ENCODE measurements at places on chromosomes 11 and 22. TPM values are rescaled to one million over a fixed set of nuclear protein-coding genes. Genes with fewer than 3 reads are reported as not detected.

The SF3A1 gene
- total RNA-seq, result 52.3 TPM

DNA sequence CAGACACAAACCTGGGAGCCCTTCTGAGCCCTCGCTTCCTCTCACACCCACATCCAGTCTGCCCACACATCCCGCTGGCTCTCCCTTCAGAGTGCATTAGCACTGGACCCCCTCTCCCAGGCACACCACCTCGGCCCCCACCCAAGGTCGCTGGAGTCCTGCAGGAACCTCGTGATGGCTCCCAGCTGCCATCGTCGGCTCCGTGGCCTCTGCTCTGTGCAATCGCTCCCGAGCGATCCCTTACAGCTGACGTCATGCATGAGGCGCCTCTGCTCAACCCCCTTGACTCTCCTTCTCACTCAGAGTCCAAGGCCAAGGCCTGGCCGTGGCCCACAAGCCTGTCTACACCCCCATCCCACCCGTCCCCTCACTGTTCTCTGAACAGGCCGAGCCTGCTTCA lies 183.9 kb downstream of the EFCAB6 start:
- H3K27me3 ChIP-seq, result no peaks in the 10 kb centered on the region
- DNase-seq, result no peak
- H3K4me3 ChIP-seq, result no peak overlapping the region
- H3K27ac ChIP-seq, result no peak overlapping the region
- no peaks in the 10 kb centered on the region for H3K4me1 ChIP-seq

- H3K27ac ChIP-seq, result peak overlapping the region; percentile 98
- H3K4me1 ChIP-seq, result peaks cover 34% of the 10 kb centered on the region
- H3K27me3 ChIP-seq, result no peaks in the 10 kb centered on the region
- no peak for DNase-seq
- peak overlapping the region; percentile 91 for H3K4me3 ChIP-seq
Measured at GRCh38 chr22:29604076-29604360, 585 bp downstream of the NF2 start.

The MRGPRX4 gene
- not detected for total RNA-seq

The OR4D11 gene
- total RNA-seq, result not detected

- H3K27ac ChIP-seq, result no peak overlapping the region
- H3K36me3 ChIP-seq, result no peaks in the 10 kb centered on the region
- H3K4me3 ChIP-seq, result no peak overlapping the region
- no peak for DNase-seq
Measured at GRCh38 chr11:33197915-33198727, 36.8 kb upstream of the CSTF3 start.

DNA sequence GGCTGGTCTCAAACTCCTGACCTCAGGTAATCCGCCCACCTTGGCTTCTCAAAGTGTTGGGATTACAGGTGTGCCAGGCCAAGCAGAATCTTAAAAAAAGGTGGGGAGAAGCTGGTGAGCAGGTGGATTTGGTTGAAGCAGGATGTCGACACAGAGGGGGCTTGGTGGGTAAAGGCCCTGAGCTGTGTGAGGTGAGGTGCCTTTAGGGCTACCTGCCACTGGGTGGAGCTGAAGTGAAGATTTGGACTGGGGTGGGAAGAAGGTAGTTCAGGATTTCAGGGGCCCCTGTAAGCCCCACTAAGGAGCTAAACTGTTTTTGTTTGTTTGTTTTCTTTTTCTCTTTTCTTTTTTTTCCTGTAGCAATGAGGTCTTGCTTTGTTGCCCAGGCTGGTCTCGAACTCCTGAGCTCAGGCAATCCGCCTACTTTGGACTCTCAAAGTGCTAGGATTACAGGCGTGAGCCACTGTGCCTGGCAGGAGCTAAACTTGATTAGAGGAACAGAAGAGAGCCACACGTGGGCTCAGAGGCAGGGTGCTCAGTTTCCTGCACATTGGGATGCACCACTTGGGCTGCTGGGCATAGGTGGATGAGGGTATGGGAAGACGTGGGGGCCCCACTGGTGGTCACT lies 6.0 kb downstream of the P2RX6 start:
- no peak for DNase-seq
- H3K4me1 ChIP-seq, result no peaks in the 10 kb centered on the region
- H3K4me3 ChIP-seq, result no peak overlapping the region
- no peaks in the 10 kb centered on the region for H3K36me3 ChIP-seq

DNA sequence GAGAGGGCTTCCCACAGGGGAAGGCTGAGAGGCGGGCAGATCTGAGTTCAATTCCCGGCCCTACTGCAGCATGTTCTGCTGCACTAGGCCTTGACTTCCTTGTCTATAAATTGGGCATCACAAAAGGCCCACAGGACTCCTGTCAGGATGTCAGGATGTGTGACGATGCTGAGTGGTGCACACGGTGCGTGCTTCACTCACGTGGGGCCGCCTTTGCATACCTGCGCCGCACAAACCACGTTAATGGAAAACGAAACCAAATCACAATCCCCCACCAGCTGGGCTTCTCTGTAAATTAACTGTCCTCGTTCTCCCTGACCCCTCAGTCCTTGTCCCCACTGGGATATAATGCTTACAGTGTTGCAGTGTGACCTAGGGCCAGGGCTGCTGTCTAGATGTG lies 32.3 kb upstream of the TSPAN18 start:
- H3K27me3 ChIP-seq, result no peaks in the 10 kb centered on the region
- H3K4me3 ChIP-seq, result no peak overlapping the region
- H3K4me1 ChIP-seq, result peaks cover 10% of the 10 kb centered on the region
